SJSA1 (cell line): ENCODE measurements at places on chromosomes 3 and 15.

DNA sequence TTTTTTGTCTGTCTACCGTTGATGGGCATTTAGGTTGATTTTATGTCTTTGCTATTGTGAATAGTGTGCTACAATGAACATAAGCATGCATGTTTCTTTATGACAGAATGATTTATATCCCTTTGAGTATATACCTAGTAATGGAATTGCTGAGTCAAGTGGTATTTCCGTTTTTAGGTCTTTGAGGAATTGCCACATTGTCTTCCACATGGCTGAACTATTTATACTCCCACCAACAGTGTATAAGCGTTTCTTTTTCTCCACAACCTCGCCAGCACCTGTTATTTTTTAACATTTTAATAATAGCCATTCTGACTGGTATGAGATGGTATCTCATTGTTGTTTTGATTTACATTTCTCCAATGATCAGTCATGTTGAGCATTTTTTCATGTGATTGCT lies 89.6 kb upstream of the GALNT15 start:
- DNase-seq = no peak

DNA sequence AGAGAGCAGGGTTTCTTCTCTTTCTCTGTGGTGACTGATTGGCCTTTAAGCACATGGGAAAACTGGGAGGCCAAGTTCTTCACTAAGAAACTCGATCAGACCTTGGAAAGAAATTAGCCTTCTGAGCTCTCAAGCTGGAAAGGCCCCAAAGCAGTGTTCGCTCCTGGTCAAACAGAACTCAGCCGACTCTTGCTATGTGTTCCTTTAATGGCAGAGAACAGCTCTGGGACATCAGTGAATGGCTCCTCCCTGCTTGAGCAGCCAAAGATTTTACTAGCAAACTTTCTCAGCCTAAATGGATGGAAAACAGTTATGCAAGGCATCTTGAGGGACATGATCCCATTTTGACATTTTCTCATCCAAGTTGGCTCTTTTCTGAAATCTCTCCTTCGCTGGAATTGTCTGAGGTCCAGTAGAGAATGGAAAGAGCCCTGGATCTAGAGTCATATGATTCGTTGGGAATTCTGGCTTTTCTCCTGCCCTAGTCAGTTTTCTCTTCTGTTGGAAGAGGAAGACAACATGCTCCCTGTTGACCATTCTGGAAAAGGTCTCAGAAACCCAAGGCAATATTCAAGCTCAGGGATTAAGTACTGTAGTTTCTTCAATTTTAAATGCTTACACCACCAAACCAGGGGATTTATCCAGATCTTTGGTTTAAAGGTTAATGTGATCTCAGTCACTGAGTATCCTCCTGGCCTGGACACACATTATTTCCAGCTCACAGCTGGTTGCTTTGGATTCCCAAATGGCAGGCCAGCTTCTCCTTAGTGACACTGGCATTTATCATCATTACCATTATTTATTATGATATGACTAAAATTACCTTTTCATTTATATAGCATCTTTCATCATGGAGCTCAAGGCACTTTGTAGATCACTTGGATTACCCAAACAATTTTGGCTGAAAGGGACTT lies 319.6 kb downstream of the AGBL1 start:
- no peak for DNase-seq

- no peak for DNase-seq
Observed at GRCh38 chr3:182989566-182989965, 9.2 kb upstream of the DCUN1D1 start.

- no peak for DNase-seq
Observed at GRCh38 chr3:195556390-195556789, 13.3 kb upstream of the PPP1R2 start.

DNA sequence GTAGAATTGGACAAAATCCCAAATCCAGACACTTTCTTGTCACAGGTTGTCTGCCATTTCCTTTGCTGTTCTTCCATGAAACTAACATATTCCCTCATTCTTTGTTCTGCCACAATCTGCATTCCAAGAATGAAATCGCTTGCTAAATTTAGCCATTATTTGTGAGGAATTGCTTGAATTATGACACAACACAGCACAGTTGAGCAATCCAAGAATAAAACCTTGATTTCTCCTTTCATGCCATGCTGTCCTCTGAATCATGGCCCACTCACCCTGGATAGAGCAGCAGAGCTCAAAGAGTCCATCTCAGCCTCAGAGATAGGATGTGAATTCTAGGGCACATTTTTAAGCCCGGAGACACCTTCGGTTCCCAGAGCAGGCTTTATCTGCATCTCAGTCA lies 35.2 kb upstream of the GREM1 start:
- DNase-seq = peak; percentile 59

GRCh38 chr15:64216730-64217428 lies 54.1 kb upstream of the PPIB start:
- DNase-seq = no peak

DNA sequence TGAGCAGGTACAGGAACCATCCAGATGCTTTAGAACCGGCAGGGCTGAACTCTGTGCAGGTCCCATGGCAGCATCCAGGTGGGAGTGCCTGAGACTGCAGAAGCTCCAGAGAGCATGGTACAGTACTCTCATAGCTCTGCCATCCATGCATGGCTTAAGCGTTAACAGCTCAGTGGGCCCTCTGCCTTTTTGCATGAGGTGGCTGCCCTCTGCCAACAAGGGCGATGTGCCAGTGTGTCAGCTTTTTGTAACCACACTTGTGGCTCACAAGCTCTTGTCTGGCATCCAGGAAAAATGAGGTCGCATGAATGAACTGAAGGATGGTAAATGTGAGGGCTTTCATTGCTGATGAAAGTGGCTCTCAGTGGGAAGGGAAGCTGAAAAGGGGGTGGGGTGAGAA lies 950.1 kb downstream of the DIPK2A start:
- no peak for DNase-seq

- DNase-seq = no peak
Observed at GRCh38 chr3:14267976-14268375, 89.4 kb downstream of the LSM3 start.

DNA sequence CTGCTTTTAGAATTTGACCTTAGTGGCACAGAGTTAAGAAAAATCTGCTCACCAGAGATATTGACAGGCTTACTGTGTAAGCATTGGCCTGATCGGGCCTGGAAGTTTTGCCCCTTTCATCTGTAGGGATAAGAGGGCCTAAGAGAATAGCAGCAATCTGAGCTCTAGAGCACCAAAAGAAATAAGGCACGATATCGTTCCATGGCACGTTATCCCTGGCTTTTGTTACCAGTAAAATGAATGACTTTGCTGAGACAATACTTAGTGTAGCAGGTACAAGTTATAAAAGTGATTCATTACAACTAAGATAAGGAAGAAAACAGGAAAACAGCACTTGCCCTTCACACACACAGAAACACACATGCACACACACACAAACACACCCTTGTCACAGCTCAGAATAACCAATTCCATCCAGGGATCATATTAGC lies 5.0 kb downstream of the THBS1 start:
- peak; percentile 9 for DNase-seq

DNA sequence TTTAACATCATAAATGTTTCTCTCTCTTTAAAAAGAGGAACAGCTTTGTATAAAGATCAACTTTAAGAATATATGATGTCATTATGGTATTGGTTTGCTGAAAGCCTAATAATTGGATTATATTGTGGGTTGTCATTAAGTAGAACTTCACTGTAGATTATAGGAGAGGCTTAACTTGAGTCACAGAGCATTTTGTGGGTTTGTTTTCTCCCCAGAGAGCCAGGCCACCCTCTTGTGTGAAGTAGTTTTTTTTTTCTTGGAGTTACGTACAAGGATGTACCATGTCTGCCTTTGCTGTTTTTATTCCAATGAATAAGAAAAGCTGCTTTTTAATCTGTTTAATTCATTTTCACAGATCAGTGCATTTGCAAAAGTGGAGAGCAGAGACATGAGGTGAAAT lies 354.8 kb upstream of the TBL1XR1 start:
- DNase-seq = no peak

DNA sequence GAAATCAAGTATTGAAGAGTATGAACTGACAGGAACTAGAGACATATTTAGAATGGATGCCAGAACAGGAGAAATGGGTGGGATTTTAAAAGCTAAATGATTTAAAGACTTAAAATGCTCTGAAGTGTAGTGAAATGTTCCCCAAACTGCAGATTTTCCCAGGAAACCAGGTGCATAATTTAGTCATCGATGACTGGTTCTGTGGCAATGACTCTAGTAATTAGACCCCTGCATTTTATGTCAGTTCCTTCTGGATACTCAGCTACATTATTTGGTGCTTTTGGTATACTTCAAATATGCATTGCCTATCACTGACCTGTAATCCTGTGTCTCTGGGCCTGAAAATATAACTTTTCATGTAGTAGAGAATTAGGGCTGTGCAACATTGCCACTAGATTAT lies 16.8 kb downstream of the AGTR1 start:
- DNase-seq = no peak
